ENCODE measurements at places on chromosomes 11 and 22.

DNA sequence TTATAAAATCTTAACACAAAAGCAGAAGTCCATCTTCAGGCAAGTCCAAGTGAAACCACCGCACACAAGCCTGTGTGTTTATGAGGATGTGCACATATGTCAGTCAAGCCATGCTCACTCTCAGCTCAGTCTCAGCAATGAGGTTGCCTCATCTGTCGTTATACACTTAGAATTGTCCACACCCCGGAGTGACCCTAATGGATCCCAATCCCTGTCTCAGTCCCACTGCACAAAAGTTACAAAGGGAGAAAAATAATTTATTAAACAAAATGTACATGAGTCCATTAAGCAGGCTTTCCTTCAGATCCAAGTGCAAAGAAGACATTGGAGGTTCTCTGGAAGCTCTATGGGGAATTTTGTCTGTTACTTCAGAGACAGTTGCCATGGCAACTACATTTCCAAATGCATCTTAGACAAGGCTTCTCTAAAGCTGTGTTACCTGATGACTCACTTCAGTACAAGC, 24.4 kb downstream of the OR8B12 start:
- DNase-seq, result no peak

- DNase-seq, result no peak
Measured at GRCh38 chr11:33670250-33671011, 30.2 kb downstream of the C11orf91 start.

DNA sequence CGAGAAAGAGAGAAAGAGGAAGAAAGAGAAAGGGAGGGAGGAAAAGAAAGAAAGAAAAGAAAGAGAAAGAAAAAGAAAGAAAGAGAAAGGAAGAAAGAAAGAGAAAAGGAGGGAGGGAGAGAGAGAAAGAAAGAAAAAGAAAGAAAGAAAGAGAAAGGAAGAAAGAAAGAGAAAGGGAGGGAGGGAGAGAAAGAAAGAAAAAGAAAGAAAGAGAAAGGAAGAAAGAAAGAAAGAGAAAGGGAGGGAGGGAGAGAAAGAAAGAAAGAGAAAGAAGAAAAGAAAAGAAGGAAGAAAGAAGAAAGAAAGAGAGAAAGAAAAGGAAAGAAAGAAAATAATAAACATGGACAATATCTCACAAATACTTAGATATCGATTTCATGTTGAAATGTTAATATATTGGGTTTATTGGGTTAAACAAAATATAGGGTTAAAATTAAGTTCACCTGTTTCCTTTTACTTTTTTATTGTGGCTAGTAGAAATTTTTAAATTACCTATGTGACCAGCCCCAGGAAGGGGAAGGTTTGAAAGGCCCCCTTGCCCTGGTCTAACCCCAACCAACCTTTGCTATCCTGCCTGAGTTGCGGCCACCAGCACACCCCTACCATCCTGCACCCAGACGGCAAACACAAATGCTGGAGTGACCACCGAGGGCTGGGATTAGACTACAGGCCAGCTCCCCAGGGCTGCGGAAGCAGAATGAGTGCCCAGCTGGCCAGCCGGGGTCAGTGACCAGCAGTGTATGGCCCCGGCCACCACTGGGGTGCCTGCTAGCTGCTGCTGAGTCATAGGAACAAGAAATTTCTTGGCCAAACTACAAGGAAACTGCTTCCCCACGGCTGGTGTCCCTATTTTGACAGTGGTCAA, 81.0 kb upstream of the FGF3 start:
- DNase-seq, result no peak

DNA sequence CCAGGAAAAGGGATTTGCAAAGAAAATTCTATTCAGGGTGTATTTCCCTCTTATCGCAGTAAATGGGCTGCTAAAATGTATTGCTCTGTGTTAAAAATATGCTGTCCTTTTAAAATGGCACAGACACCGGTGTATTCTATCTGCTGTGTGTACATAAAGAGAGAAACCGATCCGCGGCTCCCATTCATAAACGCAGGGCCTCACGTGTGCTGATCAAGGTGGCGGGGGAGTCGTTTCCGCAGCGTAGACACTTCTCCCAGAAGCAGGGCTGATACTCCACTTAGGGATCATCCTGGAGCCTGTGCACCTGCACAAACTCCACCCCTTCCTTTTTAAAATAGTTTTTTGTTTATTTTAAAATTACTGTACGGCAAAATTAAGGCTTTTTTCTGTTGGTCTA, 26.1 kb upstream of the IGSF9B start:
- no peak for DNase-seq

- no peak for DNase-seq
Measured at GRCh38 chr11:46898396-46899095, 19.8 kb downstream of the LRP4 start.
